ENCODE measurements at places on chromosomes 16 and 17.

GRCh38 chr17:15278924-15279477, 13.9 kb upstream of the PMP22 start:
- DNase-seq, result no peak

DNA sequence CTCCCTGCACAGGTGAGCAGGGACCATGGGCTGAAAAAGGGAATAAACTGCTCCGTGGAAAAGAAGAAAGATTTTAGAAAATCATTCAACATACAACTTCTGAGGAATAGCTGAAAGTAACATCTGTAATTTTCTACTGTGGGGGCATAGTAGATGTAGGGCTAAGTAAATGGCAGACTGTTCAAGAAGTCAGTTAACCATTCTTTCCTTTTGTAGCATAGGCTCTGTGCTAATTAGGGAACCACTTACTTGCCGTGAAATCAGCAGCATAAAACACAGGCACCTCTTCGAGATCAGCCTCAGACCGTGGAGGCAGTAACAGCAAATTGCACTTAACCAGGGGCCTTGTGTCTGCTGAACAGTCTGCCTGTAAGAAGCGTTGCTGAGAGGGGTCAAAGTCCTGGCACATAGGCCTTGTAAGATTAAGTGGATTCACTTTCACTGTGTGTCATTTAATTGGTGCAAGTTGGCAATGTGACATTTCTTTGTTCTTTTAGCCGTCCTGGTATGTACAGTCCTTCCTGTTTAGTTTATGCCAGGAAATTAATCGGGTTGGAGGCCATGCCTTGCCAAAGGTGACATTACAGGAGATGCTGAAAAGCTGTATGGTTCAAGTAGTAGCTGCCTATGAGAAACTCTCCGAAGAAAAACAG, 10.4 kb downstream of the COG1 start:
- DNase-seq, result no peak

DNA sequence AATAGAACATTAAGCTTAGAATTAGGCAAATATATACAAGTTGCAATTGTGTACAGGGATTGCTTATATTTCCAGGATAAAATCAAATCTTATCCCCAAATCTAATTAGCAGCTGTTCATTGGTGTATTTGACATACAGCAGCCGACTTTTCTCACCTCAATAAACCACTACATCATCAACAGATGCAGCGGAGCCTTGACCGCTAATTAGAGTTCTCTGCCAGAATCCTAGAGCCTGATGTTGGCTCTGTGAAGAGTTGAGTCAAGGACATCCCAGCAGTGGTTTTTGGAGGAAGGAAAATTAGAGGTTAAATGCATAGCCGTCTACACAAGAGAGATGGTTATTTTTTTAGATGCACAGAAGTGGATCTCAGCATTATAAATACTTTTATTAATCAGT, 221.9 kb upstream of the CACNG5 start:
- no peak for DNase-seq

DNA sequence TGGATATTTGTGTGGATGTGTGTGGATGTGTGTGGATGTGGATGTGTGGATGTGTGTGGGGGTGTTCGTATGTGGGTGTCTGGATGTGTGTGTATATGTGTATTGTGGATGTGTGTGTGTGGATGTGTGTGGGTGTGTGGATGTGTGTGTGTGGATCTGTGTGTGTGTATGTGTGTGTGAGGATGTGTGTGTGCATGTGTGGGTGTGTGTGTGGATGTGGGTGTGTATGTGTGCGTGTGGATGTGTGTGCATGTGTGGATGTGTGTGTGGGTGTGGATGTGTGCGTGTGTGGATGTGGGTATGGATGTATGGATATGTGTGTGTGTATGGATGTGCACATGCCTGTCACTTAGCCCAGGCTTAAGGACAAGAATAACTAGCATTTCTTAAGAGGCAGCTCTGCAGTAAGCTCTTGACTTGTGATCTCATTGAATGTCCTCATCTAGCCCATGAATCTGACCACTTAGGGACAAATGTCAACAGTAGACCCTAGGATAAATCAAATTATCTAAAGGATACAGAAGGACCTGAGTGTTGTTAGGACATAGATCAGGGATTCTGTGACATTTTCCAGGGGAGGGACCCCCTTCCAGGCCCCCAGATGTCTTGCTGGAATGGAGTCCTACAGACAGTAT, 83.5 kb downstream of the BMERB1 start:
- no peak for DNase-seq

DNA sequence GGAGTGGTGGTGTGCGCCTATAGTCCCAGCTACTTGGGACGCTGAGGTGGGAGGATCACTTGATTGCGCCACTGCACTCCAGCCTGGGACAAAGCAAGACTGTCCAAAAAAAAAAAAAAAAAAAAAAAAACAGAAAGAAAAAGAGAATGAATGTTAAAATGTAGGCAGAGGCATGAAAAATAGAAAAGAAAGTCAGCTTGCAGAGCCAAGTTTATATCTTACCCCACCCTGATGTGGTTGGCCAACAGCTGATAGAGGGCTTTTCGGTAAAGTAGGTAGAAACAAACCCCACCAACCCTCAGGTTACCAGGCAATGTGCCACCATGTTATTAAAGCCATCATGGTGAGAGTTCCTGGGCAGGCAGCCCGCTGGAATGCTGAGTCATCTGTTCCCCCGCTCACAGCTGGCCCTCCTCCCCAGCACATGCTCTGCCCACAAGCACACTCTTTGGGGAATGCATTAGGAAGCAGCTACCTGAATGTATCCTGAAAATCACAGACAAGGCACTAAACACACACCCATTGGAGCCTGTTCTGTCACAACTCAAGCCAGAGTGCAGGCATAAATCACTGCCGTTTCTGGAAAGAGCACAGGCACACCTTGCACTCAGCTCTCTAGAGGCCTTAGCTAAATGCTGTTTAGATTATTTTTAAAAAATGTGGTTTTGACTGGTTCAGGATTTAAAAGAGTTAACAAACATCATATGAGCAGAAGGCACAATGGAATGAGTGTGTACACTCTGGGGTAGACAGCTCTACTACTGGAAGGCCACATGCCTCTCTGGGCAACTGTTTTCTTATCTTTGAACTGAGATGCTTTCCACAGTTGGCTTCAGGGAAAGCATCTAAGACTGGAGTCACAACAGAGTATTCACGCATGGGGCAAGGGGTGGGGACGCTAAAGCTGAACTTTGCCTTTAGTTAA, 128.5 kb downstream of the PARN start:
- DNase-seq, result no peak

DNA sequence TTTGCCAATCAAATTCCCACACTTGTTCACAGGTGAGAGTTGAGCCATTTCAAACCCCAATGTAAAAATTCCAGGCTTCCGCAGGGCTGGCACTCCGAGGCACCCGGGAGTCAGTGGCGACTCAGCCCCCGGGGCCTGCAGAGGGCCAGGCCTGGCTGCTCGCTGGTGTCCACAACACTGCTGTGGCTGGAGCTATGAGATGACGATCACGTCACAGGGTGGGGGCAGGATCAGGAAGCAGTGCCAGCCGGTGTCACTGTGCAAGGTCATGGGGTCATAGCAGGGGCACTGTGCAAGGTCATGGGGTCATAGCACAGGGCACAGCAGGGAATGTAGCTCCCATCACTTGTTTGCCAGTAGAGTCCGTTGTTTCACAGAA, 7.8 kb downstream of the VPS4A start:
- no peak for DNase-seq

GRCh38 chr17:34607917-34608316, 28.5 kb downstream of the TMEM132E start:
- DNase-seq, result no peak

DNA sequence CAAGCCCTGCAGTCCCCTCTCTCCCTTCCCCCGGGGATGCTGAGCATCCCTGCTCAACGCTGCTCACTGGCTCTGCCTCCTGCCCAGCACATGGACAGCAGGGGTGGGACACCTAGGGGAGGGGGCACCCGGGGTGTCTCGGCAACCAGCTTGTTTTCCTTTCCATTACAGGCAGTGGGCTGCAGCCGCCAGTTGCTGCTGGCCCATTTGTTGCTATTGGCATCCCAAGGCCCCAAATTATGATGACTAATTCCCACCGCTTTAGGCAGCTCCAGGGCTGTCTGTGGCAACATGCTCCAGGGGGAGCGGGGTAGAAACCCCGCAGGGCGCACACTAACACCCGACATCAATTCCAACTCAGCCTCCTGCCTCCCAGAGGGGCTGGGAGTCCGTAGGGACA, 4.9 kb downstream of the SDK2 start:
- DNase-seq, result no peak

GRCh38 chr17:42520540-42520951, 15.5 kb upstream of the NAGLU start:
- no peak for DNase-seq

DNA sequence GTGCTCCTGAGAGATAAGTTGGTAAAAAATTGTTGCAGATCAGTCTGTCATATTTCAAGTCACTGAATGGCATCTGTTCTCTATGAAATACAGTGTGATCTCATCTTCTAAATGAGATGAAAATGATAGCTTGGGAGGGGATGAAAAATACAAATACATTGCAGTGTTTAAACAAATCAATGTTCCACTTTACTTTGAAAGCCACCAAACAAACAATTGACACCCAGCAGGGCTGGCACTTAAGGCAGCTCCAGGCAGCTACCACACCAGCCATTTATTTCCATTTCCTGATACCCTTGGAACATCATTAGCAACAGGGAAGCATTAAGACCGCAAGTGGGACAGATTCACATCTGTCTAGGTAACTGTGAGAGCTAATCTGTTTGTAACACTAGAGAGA, 827.6 kb upstream of the KIF2B start:
- DNase-seq, result no peak

DNA sequence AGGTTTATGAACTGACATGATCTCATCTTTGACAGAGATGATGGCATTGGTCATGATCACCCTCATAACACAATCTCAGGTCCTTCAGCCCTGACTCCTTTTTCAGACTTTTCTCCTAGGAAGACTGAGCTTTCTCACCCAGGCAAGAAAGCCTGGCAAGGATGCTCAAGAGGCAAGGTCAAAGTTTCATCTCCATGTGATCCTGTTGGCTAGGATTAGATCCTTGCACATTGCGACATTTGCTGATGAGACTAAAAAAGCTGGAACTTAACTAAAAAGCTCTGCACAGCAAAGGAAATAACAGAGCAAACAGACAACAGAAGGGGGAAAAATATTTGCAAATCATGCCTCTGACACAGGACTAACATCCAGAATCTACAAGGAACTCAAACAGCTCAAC, 444.1 kb upstream of the PSMD7 start:
- no peak for DNase-seq

Data from stimulated activated CD4-positive, alpha-beta T cell treated with anti-CD3 and anti-CD28 coated beads, Interleukin-4, amount 100 ng/mL, for 24 hours (primary cell).